ENCODE measurements at places on chromosomes 3 and 15.
A peak's percentile ranks its signal among the peaks of the same experiment; 100 is the strongest.

DNA sequence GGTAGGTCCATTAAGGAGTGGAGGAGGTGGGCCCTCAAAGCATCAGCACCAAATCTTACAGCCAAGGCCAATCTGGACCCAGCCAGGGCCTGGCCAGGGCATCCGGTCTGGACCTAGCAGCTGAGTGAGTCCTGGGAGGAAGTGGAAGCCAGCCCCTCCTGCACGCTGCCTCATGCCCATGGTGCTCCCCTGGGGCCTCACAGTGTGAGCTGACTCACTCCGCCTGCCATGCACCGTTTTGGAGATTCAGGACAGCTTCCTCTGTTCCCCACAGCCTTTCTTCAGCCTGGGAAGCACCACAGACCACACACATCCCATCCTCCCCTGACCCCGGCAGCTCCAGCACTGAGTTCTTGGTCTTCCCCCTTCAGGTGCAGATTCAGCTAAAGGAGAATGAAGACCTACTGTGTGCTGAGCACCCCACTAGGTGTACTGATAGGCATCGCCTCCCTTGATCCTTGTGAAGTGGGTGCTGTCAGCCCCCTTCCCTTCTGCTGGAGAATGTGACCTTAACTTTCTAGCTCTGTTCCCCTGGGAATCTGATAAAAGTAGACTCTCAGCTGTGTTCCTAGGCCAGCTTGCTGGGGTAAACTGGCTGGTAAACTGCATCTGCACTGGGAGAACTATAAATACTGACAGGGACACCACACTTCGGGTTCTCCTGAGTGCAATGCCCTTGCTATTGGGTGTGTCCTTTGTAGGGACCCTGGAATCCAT, 36.8 kb upstream of the SEC13 start:
- no peak for DNase-seq

DNA sequence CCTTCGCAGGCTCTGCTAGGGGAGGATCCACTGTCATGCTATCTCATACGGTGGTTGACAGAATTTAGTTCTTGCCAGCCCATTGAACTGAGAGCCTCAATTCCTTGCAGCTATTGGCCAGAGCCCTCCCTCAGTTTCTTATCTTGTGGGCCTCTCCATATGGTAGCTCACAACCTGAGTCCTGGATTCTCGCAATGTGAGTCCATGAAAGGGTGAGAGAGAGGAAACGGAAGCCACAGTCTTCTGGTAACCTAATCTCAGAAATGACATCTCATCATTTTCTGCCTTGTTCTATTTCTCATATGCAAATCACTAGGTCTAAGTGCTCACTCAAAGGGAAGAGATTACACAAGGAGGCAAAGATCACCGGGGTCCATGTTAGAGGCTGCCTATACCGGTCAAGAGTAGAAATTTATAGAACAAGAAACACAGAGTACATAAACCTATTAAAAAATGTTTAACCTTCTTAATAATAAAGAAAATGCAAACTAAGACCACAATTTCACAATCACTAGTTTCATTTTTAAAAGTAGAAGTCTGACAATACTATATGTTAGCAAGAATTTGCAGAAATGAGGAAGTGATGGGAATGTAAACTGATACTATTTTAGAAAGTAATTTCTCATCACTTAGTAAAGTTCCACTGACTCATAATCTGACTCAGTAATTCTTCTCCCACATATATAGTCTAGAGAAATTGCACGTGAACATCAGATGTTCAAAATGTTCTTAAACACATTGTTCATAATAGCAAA, 378.4 kb upstream of the AGTR1 start:
- DNase-seq = no peak

GRCh38 chr3:188185717-188186251, 31.8 kb downstream of the LPP start:
- DNase-seq = peak; percentile 16

GRCh38 chr3:128400671-128401070, 66.0 kb downstream of the DNAJB8 start:
- DNase-seq = no peak

- DNase-seq = no peak
Observed at GRCh38 chr3:67034371-67034770, 36.3 kb downstream of the KBTBD8 start.

GRCh38 chr15:65835447-65835846, 33.8 kb upstream of the RAB11A start:
- DNase-seq = no peak

DNA sequence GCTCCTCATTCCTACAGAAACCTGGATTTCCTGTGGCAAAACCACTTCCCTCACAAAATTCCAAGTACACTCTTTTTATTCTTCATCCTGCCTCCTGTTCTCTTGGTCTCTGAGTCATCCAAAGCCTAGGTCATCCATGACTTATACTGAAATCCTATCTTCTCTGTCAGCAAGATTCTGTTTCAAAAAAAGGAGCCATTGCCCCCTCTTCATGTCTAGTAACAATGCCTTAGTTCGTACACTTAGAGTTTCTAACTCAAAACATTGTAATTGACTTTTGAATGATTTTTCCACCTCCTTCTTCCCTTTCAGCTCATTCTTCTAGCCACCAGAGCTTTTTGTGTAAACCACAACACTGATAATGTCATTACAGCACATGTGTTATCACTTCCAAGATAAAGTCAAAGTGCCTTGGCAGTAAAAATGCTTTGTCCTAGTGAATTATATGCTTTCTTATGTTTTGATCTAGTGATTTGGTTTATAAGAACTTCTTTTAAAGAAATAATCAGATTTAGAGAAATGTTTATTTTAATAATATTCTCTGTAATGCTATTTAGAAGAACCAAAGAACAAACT, 256.5 kb upstream of the NECTIN3 start:
- no peak for DNase-seq

GRCh38 chr3:188975600-188976314, 196.0 kb upstream of the TPRG1 start:
- DNase-seq = no peak

DNA sequence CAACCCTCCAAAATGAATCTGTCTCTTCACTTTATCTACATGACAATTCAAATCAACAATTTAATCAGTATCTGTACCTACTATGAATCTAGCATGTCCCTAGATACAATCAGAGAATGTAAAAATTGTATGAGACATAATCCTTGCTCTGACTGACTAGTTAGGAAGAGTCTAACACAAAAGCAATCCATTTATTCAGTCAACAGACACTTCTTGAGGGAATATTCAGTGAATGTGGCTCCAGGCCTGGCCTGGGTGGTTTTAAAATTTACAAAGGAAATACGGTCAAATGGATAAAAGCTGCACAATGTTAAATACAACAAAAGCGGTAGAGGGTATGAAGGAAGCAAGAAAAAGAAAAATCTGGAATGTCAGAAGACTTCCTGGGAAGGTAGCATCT, 45.2 kb downstream of the GSK3B start:
- no peak for DNase-seq

- DNase-seq = no peak
Observed at GRCh38 chr3:182148360-182148759, 436.6 kb downstream of the SOX2 start.

- no peak for DNase-seq
Observed at GRCh38 chr3:51539291-51539941, 897 bp downstream of the RAD54L2 start.

GRCh38 chr3:57959423-57960173, 48.6 kb upstream of the FLNB start:
- no peak for DNase-seq

DNA sequence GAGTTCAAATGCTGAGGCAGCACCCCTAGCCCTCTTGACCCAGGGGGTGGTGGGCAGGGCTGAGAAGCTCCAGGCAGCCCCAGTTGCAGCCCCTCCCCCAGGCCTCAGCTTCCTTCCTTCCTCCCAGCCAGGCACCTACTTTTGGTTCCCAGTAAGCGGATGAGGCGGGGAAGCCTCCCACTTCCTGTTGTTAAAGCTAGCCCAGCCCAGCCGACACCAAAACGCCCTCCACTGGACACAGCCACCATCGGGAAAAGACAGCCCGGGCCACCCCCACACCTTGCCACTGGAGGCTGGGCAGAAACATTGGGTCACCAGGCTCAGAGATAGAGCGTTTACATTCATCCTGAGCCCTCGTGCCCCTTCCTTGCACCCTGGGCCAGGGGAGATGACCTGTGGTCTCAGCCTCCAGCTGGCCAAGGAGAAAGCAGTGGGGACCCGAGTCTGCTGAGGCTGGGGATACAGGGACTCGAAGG, 3.5 kb downstream of the DUSP7 start:
- no peak for DNase-seq

DNA sequence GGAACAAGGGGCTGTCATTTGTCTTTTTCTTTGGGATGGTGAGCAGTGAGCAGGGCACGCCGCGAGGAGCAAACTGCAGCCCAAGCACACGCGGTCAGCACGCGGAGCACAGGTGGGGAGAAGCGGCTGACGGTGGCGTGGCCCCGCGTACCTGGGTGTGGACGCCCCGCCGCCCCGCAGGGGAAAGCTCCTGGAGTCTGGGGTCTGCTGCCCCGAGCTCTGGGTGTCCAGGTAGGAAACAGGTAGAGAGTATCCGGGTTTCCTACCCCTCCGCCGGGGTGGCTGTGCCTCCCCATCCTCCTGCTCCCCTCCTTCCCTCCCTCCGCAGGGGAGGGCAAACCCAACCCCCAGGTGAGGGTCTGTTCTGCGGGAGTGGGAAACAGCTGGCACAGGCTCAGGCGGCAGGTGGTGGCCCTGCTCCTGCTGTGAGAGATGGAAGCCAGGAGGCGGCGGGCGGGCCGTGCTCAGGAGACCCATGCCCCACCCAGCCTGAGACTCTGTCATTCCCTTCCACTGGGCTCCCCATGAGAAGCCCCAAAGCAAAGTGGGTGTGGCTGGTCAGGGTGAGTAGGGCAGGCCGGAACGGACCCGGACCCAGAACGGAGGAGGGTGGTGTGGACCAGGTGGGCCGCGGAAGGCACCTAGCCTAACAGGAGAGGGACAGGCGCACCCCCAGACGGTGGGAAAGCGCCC, 56.9 kb upstream of the CGNL1 start:
- no peak for DNase-seq

GRCh38 chr3:112647122-112647521, 6.2 kb upstream of the CCDC80 start:
- DNase-seq = no peak

GRCh38 chr3:161822291-161822690, 325.7 kb downstream of the OTOL1 start:
- DNase-seq = no peak

GRCh38 chr15:42306681-42307080, 33.4 kb upstream of the TMEM87A start:
- DNase-seq = no peak

- no peak for DNase-seq
Observed at GRCh38 chr15:31065824-31066223, 35.7 kb downstream of the TRPM1 start.

- no peak for DNase-seq
Observed at GRCh38 chr3:160112481-160112880, 112.7 kb upstream of the C3orf80 start.

GRCh38 chr3:51982352-51982837, 940 bp upstream of the ACY1 start:
- DNase-seq = no peak

- no peak for DNase-seq
Observed at GRCh38 chr3:64651303-64651702, 36.5 kb downstream of the ADAMTS9 start.

GRCh38 chr15:67792250-67792942, 32.9 kb upstream of the SKOR1 start:
- no peak for DNase-seq

DNA sequence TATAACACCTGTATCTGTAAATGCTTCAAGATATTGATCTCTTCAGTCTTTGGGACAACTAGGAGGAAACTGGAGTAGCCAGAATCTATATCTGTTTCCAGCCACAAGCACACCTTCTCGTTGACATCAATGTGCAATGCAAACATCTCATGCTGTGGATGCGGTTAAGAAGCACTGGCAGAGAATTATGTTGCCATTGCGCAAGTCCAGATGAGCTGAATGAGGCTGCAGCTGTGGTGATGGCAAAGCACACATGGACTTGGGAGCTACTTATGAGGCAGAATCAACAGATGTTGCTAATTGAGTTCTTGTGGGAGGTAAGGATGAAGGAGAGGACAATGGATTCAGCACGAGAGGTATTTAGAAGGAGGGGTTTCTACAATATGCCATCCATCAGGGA, 90.9 kb downstream of the STRIT1 start:
- no peak for DNase-seq

- peak; percentile 47 for DNase-seq
Observed at GRCh38 chr3:133374708-133375402, 25.0 kb upstream of the BFSP2 start.
